Tongue (tissue), 3 donors: ENCODE measurements at places on chromosomes 6 and 20. TPM values are rescaled to one million over a fixed set of nuclear protein-coding genes. Genes with fewer than 3 reads are reported as not detected.

GMPR gene
- 50.2 TPM for total RNA-seq

RNF144B gene
- total RNA-seq: 41.2 TPM

OPN5 gene
- not detected for total RNA-seq

VIP gene
- 1.8 TPM for total RNA-seq

SLC22A23 gene
- 13.7 TPM for total RNA-seq

MOXD1 gene
- total RNA-seq: 17.6 TPM

RAB23 gene
- 38.7 TPM for total RNA-seq

DNAH8 gene
- 3.0 TPM for total RNA-seq

RIPOR3 gene
- total RNA-seq: 12.5 TPM

VSX1 gene
- total RNA-seq: not detected

TRIM10 gene
- total RNA-seq: 1.0 TPM

RAET1L gene
- total RNA-seq: 3.3 TPM
